ENCODE measurements at places on chromosomes 12 and 14.
A peak's percentile ranks its signal among the peaks of the same experiment; 100 is the strongest.

- DNase-seq = peak; percentile 61
Observed at GRCh38 chr12:128316973-128317526, 50.1 kb downstream of the TMEM132C start.

- DNase-seq = no peak
Observed at GRCh38 chr14:46973295-46973694, 321.7 kb upstream of the RPL10L start.

DNA sequence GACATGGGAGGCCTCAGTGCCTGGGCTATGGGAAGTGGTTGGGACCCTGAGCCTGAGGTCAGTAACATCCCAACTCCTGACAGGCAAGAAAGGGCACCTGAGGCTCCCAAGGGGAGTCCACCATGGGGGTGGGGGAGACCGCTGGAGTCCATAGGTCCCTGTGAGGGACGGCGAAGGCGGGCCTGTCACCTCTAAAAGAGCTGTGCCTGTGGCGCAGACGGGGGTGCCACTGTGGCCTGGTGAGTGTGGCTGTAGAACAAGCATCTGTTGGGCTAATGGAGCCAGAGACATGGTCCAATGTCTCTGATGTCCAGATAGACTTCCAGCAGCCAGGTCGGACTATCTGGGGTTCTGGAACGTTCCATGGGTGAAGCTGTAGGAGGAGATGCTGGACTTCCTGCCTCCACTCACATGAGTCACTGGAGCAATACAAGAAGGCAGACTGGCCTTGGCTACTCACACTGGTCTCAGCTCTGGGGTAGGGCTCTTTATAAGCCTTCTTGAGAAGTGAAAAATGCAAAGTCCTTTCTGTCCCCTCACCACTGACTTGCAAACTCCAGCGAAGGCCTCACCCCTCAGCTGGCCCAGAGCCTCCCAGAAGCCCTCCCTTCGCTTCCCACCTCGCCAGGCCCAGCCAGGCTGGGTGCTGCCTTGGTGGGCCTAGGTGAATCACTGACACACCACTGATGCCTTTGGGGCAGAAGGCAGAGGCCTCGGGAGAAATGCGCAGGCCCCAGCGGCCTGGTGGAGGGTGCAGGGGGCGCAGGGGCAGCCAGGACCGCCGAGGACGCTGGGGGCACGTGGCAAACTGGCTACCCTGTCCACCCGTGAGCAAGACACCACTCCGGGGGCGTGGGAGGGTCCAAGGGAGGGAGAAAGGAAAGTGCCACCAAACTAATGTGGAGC, 1.1 kb upstream of the TRAF3 start:
- DNase-seq = no peak

DNA sequence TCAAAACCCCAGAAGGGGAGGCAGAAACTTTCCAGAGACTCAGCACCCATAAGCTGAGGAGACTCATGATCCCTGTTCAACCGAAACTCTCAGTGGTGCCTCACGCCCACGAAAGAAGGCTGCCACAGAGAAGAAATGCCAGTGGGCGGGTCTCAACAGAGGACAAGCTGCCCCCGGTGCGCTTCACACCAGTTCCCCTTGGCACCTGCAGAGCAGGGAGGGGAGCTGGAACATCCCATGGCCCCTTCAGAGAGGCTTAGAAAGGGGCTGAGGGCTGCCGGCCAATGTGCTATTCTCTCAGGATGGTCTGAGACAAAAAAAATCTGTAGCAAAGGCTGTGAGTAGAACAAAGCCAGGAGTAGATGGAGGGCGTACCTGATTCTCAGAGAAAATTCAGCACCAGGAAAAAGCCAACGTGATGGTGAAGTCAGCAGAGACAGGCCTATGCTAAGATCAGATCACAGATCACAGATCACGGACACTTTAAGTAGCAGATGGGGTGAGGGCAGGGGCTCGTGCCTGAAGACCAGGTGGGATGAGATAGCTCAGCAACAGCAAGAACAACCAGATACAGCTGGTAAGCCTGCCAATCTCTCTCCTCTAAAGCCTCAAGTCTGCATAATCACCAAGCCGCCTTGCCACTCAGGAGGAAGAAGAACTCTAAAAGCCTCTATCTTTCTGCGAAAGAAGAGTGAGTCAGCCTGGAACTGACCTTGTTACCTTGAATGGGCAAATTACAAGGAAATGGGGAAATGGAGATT, 206.4 kb upstream of the GRIP1 start:
- DNase-seq = no peak

GRCh38 chr12:71694099-71694820, 8.4 kb downstream of the TMEM19 start:
- no peak for DNase-seq

- DNase-seq = peak; percentile 71
Observed at GRCh38 chr12:113196990-113197389, 11.5 kb downstream of the RITA1 start.

DNA sequence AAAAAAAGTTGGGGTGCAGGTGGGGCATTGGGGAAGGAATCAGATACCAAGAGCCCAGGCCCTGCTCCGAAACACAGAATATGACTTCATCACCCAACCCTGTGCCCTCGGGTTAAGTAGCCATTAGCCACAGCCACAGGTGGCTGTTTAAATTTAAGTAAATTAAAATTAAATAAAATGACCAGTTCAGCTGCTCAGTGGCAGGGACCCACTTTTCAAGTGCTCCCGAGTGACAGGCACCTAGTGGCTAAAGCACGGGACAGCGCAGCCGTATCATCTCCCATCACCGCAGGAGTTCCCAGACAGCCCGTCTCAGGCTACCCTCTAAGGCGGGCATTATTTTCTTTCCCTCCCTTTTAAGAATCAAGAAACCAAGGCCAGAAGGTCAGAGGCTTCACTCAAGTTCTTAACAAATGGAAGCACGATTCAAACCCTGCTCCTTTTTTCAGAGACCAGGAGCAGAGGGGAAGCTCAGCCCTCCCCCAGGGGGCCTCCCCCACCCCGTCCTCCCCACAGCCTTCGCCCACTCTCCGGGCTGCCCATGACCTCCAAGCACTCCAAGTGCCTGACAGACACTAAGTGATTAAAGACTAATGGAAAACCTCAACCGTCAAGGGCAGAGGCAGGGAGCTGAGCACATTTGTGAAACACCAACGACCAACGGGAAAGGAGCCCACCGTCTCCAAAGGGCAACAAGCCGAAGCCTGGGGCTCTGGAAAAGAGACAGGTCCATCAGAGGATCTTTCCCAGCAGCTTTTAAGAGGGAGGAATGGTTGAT, 5.2 kb downstream of the NCOR2 start:
- no peak for DNase-seq

GRCh38 chr14:24481622-24482324, 26.3 kb downstream of the CMA1 start:
- DNase-seq = no peak

DNA sequence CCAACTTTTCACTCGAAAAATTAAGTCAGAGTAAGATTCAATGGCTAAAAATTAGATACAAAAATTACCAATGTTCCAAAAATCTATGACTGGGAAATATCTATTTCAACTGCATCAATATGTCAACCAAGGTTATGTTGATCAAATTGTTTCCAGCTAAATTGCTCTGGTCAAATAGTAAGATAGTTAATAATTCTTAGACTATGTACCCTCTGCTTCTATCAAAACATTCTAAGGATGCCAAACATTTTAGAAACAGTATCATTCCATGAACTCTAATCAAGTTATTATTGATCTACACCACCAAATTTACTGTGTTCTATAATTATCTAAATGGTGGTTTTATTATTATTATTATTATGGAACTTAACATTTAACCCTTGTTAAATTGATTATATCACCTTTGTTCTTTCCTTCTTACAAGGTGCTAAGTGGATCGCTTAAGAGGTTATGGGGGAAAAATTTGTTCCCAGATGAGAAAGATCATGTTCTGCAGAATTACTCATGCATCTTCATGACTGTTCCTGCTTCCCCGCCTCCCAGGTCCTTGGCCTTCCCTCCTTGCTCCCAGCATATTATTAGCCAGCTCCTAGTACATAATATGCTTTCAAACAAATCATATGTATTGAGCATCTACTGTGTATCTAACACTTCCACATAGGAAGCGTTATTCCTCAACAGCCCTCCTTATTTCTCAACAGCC, 240.5 kb upstream of the KRR1 start:
- no peak for DNase-seq

DNA sequence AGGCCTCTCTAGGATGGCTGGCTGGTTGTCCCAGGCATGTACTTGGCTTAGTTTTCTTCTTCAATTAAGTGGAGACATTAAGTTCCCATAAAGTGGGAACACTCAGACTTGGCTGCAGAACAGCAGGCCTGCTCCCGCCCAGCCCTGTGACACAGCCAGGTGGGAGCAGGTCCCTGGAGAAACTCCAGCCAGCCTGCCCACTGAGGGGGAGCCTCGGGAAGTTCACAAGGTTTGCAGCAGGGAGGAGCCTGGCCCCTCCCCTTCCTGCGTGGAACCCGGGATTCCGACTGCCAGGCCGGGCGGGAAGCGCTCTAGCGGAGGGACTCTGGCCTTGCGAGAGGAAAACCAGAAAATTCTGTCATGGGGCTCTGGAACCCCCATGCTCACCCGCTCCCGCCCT, 98.3 kb upstream of the EVL start:
- no peak for DNase-seq

GRCh38 chr14:53619691-53620231, 336.9 kb downstream of the BMP4 start:
- no peak for DNase-seq

DNA sequence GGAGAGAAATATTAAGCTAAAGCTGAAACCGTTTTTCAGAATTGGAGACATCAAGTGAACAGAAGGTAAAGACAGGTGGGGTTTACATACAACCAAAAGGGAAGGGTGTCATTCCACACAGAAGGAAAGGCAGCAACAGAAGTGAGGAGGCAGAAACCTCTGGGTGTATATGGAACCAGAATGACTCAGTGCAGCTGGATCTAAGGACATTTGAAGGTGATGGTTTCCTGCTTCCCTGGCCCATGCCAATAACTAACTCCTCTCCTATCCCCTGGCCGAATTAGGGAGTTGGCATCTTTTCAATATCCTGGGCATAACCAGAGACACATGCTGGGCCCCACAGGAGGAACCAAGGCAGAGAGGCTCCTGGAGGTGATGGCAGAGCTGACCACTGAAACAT, 8.4 kb downstream of the NCKAP5L start:
- no peak for DNase-seq

DNA sequence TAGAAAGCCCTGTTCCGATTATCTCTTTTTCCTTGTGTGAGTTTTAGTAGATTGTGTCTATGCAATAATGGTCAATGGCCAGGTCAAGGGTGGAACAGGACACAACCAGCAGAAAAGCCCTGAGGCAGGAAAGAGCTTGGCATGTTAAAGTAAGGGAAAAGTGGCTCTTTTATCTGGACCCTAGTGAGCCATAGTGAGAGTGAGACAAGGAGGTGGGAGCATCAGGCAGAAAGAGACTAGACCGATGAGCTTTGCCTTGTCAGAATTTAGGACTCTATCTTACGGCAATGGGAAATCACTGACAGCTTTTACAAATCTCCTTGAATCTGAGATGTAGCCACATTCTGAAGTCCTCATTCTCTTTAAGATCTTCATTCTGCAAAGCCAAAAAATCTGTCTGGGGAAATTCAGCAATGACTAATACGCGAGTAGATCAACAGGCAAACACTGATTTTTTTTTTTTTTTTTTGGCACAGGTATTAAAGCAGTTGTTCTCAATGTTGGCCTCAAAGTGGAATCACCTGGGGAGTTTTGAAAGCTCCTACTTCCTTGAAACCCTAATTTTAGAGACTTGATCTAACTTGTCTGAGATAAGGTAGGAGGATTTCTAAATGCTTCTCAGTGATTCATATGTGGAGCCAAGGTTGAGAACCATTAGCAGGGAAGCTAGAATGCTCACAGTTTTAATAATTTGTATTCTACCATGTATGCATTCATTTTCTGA, 33.9 kb downstream of the TMEM19 start:
- no peak for DNase-seq

DNA sequence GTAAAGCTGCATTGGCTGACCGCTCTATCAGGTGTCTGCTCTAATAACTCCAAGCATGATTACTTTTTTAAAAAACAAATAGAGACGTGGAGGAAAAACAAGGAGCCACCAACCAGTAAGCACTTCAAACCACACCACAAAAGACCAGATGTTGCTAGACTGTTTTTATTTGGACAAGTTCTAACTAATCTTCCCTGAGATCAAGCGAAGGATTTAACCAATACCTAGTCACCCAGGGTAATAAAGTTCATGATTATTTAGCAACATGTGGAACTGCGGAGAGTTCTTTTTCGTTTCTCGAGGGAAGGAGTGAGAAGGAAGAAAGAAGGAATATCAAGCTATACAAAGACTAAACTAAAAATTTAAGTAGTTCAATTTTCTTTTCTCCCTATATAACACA, 288.1 kb downstream of the DUSP6 start:
- no peak for DNase-seq

DNA sequence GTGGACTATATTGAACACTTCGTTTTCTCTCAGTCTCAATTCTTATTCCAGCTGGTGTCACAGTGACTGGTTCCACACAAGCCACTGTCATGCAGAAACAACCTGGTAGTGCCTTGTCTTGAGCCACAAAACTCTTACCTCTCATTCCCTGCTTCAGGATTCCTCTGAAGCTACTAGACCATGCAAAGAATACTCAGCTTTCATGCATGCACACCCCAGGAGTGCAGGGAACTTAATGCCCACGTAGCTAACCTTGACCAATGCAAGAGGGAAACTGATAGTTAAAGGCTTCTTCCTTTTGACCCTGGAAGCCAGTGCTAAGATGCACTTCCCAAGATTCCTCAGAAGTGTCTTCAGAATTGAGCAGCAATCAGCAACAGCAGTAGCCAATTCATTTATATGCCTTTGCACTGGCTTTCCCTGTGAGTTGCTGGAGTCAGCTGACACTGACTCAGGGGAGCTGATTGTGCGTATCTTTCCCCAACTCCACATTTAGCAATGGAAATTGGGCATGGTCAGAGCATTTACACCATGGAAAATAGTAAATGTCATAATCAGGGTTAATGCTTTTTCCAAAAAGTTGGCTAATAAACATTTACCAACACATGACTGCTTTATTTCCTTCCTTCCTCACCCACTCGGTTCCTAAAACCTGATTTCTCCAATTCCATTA, 113.6 kb upstream of the SLC35F4 start:
- no peak for DNase-seq

DNA sequence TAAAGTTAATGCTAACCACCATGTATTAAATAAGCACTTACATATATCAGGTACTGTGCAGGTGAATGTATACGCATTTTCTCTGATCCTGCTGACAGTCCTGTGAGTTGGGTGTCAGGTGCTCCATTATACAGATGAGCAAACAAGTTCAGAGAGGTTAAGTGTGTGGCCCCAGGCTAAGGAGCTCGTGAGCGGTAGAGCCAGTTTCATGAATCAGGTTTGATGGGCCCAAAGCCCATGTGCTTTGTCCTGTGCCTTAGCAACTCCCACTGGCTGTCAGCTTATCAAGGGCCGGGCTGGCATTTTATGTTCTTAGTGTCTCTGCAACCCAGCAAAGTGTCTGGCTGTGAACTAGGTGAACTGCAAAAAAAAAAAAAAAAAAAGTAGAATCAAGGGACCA, 701.2 kb upstream of the TBX3 start:
- no peak for DNase-seq
